ENCODE measurements at places on chromosomes 1 and 21.

GRCh38 chr1:201317551-201317950, 34.2 kb downstream of the PKP1 start:
- no peak for DNase-seq

DNA sequence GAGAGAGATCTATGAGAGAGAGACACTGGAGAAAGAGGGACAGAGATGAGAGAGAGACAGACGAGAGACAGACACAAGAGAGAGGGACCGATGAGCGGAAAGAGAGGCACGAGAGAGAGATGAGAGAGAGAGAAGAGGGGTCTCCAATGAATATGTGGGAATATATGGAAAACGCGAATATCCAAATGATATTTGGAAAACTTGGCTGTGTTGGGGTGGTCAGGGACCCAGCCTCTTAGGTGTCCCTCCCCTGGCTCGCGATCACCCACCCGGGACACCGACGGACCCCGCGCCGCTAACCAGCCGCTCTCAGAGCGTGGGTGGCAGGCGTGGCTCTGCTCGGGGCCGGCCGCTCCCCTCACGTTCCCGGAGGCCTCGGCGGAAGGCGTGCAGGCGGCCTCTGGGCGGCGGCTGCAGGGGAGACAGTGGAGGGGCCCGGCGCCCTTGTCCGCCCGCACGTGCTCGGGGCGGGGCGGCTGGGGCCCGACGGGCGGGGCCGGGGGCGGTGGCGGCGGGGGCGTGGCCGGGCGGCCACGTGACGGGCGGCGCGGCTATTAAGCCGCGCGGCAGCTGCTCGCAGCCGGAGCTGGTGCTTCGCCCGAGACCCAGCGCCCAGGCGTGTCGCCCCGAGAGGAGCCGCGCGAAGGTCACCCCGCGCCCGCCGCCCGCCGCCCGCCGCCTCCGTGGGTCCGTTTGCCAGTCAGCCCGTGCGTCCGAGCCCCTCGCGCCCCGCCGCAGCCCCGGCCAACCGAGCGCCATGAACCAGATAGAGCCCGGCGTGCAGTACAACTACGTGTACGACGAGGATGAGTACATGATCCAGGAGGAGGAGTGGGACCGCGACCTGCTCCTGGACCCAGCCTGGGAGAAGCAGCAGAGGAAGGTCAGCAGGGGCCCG, at the start of gene ACTN2:
Gene ACTN2, plus strand, starts transcription at position 583 of the 898 bp plus-strand sequence. Its CDS starts 175 bp downstream, at position 758.
- DNase-seq, result peak; percentile 25

DNA sequence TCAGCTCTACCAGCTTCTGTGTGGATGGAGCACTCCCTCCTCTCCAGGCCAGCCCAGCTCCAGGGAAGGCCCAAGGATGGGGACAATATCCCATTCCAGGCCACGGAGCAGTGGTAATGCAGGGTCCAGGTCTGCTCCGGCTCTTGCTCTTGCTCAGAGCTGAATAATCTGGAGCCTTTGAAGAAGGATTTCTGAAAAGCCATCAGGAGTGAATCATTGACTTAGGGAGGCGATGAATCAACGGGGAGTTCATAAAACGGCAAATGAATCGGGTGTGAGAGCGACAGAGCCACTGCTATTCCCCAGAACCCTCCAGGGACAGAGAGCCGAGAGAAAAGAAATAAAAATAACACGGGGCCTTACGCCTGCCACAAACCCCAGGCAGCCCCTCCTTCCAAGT, 7.7 kb downstream of the POU3F1 start:
- DNase-seq, result no peak

- DNase-seq, result no peak
These were observed 13.6 kb downstream of the RIPK4 start for GRCh38 chr21:41753006-41753898.

DNA sequence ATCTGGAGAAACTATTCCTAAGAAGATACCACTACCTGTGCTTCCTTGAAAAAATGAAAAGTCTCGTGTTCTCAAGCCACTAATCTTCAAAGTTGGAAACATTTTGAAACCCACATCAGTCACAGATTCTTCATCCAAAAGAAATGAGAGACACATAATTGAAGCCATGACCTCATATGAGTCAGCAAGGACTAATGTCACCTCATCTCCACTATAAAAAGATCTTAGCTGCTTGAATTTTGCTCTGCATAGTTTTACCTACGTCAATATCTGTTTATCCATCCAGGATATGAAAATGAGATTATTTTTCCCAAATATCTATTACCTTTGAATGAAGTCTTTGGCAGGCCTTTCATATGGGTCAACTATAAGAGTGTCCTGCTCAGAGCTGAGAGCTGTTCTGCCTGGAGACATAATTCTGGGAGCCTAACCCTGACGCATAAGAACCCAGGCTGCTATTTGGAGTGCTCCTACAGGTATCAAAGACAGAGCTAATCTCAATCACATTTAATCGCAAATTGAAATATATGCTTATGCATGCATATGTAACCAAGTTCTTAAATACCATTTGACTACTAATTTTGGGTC, 312.5 kb upstream of the PKN2 start:
- DNase-seq, result no peak

DNA sequence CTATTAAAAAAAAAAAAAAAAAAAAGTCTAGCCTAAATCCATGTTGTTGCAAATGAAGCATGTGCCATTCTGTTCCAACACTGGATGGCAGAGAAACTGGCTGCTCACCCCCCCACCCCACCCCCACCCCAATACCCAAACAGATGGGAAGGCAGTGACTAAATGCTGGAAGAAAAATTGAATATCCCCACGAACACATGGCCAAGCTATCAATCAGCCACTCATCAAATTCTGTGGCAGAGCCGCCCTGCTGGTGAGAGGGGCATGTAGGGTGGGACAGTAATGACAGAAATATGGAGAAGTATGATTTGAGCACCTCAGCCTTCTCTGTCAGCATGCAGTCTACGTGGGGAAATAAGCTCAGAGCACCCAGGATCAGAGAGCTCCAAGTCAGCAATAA, 34.1 kb downstream of the OPTC start:
- DNase-seq, result no peak

GRCh38 chr1:97989094-97989680, 68.4 kb upstream of the DPYD start:
- DNase-seq, result no peak

DNA sequence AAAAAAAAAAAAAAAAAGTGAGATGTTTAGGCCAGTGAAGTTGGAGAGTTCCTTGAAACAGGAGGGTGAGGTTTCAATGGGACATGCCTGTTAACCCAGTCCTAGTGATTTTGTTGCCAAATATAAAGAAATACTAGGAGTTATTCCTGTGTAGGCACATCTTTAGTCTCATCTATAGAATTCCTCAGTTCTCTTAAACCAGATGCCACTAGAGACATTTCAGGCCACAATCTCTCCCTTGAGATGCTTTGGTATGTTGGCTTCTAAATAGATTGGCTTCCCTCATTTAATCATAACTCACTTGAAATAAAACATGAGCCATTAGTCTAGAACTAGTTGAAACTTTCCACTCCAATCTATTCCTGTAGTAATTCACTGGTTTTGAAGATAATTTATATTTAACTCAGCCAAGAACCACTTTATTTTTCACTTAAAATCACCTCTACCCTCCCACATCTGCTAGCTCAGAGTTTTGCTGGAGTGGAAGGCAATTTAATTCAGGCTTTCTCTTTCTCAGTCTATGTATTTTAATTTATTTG, 29.8 kb downstream of the GPR137B start:
- DNase-seq, result no peak

DNA sequence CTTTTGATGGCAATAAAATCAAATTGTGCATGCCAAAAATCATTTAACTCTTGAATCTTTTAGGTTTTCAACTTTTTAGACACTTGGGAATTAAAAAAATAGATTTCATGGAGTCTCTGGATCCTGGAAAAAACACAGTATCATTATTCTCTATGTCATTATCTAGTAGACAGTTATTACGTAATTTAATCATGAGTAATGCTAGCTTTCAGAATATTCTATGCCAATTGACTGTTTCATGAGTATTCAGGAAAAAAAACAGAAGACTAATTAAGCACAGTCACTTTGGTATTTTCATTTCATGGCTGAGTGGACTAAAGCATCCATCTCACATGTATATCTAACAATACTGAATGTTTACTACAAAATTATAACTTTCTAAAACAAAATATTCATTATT, 44.0 kb downstream of the ODF2L start:
- no peak for DNase-seq

GRCh38 chr1:2228694-2229036, 546 bp downstream of the SKI start:
- DNase-seq, result no peak

DNA sequence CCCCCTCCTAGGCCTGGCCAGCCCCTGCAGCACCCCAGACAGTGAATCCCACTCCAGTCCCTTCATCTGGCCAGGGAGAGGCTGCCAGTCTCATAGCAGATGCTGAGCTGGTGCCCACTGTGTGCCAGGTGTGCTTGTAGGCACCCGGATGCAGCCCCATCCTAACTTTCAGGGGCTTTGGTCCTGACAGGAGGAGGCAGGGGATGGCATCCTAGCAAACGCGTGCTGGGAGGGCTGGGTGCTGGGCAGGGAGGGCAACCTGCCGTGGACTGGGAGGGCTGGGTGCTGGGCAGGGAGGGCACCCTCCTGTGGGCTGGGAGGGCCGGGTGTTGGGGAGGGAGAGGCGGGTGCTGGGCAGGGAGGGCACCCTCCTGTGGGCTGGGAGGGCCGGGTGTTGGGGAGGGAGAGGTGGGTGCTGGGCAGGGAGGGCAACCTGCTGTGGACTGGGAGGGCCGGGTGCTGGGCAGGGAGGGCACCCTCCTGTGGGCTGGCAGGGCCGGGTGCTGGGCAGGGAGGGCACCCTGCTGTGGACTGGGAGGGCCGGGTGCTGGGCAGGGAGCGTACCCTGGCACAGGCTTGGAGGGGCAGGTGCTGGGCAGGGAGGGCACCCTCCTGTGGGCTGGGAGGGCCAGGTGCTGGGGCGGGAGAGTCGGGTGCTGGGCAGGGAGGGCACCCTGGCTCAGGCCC, 35.3 kb downstream of the SLC19A1 start:
- no peak for DNase-seq

- DNase-seq, result no peak
These were observed 577 bp upstream of the CEP350 start for GRCh38 chr1:179953974-179954492.

DNA sequence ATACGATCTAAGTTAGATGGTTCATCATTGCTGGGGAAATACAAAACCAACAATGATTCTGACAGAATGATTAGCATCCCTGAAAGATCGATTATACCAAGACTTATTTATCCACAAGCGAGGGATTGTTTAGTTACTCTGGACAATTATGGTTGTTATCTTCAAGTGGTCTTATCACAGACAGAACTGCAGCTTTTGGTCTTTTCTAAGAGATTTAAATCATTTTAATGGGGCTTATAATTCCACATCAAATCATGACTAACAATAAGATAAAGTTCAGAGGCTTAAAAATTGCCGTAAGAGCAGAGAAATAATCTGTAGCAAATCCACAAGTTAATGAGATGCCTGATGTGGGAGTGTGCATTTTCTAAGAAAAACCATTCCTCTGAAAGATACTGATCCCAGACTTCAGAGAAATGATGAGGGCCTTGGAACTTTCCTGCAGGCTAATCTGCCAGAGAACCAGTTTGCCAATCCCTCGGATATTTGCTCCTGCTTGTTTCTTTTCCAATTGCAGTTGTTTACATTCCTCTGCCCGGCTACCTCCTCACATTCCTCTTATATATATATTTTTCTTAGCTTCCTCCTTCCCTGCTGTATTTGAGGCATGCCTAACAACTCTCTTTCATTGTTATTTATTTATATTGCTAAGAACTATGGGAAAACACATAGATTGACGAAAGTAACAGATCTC, 134.8 kb downstream of the BACH1 start:
- no peak for DNase-seq

DNA sequence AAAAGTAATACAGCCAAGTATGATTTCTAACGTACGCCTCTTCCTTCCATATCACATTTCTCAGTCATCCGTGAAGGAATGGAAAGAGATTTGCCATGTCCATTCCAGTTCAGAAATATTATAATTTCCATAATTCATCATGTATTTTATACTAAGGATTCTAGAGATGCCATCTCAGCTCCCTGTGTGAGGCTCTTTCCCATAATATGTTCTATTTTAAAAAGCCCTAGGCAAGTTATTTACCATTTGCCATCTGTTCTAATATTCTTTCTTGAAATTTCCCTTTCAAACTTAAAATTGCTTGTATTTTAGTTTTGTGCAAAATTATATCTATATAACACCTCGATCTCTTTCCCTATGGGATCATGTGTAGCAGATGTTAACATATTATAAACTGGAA, 106.7 kb downstream of the FMN2 start:
- no peak for DNase-seq

DNA sequence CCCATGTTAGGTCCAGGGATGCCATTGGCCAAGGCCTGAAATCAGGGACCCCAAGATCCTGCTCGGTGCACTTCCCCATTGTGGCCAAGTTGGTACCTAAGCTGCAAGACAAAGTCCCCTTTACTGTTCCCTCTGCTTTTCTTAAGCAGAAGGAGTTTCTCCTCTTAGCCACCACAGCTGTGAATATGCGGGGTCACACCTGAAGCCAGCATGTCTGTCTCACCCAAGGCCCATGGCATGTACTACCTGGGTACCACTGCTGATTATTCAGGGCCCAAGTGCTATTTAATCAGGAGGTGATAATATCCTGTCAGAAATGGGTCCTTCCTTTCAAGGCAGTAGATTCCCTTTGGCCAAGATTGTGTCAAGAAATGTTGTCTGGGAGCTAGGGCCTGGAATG, 133.9 kb upstream of the DNAH14 start:
- no peak for DNase-seq

DNA sequence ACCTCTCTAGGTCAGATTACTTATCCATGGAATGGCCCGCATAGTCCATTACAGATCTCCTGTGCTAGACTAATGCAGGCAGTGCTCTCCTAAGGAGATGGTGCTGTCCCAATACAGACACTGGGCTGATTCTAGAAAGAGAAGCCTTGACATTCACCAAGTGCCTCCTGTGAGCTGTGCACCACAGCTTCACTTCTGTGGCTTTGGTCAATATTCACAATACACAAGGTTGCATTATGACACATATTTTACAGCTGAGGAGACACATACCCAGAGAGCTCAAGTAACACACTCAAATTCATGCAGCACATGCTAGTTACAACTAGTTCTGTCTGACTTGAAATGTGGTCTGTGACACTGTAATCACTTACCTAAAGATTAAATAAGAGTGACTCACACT, 59.4 kb upstream of the LRRC8B start:
- no peak for DNase-seq

DNA sequence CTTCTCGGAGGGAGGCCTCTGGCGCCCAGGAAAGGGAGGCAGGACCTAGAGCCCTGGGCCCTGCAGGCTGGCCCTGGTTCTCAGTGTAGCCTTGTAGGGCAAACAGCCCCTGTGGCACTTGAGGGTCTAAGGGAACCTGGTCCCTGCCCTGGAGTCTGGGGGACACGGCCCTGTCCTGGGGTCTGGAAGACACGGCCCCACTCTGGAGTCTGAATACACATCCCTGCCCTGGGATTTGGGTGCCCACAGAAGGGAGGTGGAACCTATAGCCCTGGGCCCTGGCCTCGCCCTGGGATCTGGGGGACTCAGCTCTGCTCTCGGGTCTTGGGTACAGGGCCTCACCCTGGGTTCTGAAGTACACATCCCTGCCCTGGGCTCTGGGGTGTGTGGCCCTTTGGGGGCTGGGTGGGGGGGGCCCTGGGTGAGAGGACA, 97.9 kb downstream of the OBSCN start:
- DNase-seq, result no peak
